ENCODE measurements at places on chromosomes 4 and X.

GRCh38 chr4:176780995-176781738, 11.6 kb downstream of the VEGFC start:
- DNase-seq: no peak

- no peak for DNase-seq
Observed at GRCh38 chrX:72050011-72050410, 81.7 kb downstream of the RTL5 start.

DNA sequence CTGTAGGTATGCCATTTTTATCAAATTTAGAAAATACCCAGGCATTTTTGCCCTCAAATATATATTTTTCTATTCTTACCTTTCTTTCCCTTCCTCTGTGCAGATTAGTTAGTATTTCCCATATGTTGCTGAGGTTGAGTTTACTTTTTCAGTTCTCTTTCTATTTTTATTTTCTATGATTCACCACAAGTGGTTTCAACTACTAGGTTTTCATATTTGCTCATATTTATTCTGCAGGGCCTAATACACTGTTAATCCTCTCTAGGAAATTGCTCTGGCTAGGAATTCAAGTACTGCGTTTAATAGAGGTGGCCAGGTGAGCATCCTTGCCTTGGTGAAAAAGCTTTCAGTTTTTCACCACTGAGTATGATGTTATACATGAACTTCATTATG, 1535.3 kb upstream of the PCDH10 start:
- no peak for DNase-seq

DNA sequence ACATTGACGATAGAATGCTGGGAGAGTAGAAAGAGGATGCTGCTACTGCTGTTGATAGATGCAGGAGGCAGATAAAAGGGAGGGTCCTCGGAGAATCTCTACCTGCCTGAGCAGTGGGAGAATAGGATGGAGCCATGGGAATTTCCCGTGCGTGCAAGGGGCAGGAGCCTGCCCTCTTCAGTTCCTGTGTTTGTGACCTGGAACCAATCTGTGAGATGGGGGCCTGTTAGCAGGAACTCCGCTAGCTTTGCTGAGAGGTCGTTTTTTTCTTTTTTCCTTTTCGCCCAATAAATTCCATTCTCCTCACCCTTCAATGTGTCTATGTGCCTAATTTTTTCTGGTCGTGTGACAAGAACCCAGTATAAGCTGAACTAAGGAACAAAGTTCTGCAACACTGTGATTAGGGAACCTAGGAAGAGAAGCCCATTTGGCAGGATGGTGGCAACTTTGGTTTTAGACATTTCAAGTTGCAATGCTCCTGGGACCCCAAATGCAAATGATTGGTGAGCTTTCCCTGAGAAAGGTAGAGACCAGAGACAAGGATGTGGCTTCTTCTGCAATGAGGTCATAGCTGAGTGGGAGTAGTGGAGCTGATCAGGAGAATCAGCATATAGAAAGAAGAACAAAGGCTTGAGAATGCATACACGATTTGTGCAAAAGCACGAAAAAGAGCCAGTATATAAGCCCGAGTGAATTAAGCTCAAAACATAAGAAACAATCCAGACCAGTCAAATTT, 23.9 kb downstream of the SLC39A8 start:
- no peak for DNase-seq
